Upper lobe of left lung (tissue), 6 donors: ENCODE measurements at places on chromosomes 3 and 15. TPM values are rescaled to one million over a fixed set of nuclear protein-coding genes. Genes with fewer than 3 reads are reported as not detected.

Gene MEX3B
- total RNA-seq: 1.1 TPM

DNA sequence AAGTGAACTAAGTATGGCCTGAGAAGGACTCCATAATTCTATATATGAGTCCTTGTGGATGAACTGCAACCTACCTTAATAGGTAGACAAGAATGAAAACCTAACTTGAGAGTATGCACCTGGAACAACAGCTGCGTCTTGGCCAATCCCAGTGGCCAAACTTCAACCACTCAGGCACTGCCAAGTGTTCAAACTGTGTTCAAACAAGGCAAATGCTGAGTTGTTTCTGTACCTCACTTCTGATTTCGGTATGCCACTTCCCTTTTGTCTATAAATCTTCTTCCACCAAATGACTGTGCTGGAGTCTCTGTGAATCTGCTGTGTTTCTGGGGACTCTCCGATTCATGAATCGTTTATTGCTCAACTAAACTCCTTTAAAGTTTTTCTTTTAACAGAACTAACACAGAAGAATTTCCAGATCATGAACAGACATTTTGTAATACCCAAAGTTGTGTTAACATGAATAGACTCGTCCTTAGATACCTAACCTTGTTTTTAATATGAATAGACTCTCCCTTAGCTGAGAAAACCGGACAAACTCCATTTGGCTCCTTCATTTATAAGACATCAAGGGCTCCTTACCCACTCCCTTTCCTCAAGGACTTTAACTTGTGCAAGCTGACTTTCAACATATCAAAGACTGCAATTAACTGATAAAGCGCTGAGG lies 4.1 kb downstream of the ZNF717 start:
- no peak for DNase-seq

DNA sequence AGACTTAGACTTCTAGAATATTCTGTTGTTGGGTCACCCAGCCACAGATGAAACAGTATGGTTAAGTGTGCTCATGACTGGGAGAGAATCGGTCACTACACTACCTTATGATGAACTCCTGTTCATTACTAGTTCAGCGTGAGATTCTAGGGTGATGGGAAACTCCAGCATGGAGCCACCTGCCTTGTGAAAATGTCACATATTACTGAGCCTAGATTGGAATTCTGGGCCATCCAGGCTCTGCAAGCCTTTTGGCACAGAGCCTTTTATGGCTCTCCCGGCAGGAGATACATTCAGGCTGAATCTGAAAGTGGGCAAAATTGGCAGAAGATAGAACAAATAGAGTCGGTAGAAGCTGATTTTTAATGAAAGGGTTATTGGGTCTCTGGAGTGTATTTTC lies 19.0 kb downstream of the NANOGP8 start:
- DNase-seq: no peak

GRCh38 chr3:39533226-39533625 lies 65.7 kb downstream of the MOBP start:
- DNase-seq: no peak

DNA sequence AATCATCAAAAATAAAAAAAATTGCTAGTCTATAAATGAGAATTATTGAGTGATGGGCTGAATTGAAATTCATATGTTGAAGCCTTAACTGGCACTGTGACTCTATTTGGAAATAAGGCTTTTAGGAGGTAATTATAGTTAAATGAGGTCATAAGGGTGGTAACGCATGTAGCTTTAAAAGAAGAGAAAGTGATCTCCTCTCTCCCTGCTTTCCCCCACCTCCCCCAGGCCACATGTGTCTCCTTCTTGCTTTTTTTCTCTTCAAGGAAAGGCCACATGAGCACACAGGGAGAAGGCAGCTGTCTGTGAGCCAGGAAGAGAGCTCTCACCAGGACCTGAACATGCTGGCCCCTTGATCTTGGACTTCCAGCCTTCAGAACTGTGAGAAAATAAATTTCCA lies 48.2 kb upstream of the ARPP19 start:
- DNase-seq: no peak

DNA sequence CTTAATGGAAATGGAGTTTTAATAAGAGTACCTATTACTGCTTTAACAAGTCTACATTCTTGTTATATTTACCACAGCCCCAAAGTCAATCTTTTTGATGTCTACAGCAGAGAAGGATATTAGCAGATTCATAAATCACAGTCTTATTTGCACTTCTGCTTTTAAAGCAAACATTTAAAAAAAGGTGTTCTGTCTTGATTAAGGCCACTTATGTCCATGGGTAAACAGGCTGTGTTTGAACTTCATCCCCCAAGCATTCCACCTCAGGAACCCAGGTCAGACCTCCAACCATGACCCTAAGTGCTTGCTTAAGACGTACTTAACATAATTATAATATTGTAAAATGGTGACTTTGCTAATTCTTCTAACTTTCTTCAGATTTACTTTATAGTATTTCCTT lies 113.4 kb downstream of the CMSS1 start:
- no peak for DNase-seq
